Hippocampal formation (tissue), 2 donors: ENCODE measurements at places on chromosomes 4 and X.

- DNase-seq: no peak
These were observed 48.2 kb downstream of the THAP9 start for GRCh38 chr4:82948647-82949204.

DNA sequence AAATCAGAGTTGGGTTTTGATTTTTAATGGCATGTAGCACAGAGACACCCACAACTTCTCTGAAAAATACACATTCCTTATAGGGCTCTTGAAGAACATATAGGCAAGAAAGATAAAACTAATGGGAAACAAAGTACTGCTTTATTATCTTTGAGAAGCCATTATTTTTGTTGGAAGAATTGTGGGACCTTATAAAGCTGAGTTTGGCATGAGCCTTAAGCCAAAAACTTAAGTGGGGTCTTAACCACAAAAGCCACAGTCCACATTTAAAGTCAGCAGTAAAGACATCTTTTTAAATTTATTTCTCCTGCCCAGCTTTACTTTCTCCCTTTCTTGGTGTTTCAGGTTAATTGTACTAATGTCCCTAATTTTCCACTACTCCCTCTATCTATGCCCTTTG lies 1297.3 kb downstream of the C4orf33 start:
- no peak for DNase-seq

- DNase-seq: no peak
These were observed 26.0 kb upstream of the SLC25A5 start for GRCh38 chrX:119442286-119442685.

DNA sequence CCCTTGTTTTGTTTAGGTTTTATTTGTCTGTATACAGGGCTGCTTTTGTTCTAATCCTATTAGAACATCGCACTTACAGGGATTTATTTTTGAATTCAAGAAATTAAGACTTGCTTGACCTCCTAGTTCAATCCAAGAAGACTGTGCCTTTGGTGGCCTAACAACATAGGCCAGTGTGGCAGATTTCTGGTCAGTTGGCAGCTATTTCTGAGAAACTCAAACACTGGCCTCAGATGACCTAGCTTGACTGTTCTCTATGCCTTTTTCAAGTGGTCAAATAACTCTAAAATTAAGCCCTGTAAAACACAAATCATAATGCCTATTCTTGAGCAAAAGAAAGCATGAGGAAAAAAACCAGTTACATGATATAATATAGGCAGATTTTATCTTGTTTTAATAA lies 89.3 kb upstream of the GPR34 start:
- no peak for DNase-seq

GRCh38 chrX:15146515-15146914 lies 123.4 kb downstream of the ASB9 start:
- DNase-seq: no peak

GRCh38 chr4:2598511-2599303 lies 62.3 kb downstream of the FAM193A start:
- DNase-seq: no peak

- DNase-seq: no peak
These were observed 1.4 kb upstream of the RHOH start for GRCh38 chr4:40195182-40196177.

DNA sequence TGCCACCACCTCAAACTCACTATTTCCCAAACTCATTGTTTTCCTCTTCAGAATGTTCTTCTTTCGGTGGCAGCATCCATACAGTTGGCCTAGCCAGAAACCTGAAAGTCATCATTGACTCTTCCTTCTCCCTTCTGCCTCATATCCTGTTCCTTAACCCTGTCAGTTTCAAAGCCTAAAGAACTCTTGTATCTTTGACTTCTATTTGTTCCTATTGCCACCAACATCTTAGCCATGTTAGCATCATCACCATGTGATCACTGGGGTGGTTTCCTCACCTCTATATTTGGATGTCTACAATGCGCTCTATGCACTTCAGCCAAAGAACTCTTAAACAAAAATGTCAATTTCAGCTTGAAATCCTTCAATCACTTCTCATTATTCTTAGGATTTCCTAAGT lies 29.0 kb downstream of the DDX60L start:
- no peak for DNase-seq

- no peak for DNase-seq
These were observed 607.8 kb upstream of the HS3ST1 start for GRCh38 chr4:12036450-12036849.

DNA sequence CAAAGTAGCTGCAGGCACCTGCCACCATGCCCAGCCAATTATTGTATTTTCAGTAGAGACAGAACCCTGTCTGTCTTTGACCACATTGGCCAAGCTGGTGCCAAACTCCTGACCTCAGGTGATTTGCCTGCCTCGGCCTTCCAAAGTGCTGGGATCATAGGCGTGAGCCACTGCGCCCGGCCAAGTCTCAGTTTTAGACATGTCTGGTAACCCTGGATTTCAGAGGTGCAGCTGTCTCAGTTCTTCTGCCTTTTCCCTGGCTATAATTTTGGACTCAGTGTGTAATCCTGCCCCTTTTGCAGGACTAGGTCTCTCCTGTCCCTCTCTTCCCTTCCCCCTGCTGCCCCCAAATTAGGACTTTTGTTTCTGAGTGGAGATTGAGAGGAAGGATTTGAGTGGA lies 46.6 kb downstream of the FAM193A start:
- DNase-seq: no peak

DNA sequence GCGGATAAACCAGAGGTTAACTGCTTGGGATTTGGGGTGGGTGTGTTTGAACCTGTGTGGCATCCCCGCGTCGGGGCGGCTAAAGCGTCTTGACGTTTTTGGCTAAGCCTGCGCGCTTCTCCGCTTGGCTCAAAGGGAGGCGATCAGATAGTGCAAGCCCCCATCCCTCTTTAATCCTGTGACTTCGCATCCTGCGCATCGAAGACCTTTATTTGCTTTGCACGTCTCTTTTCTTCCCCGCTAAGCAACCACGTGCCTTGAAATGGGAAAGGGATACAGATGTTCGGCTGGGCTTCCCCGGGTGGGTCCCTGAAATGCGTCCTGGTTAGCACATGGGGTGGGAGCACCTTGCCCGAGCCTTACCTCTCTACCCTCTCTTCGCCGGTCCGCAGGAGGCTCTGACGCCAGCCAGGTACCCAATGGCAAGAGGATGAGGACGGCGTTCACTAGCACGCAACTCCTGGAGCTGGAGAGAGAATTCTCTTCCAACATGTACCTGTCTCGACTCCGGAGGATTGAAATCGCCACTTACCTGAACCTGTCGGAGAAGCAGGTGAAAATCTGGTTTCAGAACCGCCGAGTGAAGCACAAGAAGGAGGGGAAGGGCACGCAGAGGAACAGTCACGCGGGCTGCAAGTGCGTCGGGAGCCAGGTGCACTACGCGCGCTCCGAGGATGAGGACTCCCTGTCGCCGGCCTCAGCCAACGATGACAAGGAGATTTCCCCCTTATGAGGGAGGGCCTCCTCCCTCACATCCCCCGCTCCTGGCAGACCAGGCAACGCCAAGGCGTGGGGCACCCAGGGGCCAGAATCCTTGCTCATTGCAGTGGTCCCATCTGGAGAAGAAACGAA lies 1.5 kb downstream of the GSX2 start:
- DNase-seq: no peak

DNA sequence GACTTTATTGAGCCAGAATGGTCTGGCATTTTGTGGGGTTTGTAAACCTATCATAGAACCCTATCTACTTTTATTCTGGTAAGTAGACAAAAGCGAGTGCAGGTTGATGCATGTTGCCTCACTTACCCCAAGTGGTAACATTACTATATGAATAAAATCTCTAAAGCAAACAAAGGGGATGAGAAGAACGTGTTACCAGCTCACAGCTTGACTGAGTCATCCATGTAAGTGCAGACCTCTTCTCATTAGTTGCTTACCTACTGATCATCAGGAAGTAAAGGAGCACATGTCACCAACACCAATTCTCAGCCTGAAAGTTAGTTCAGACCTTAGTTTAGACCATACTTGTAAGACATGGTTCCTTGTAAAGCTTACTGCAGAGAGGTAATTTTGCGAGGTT lies 1328.3 kb downstream of the C4orf33 start:
- DNase-seq: no peak

DNA sequence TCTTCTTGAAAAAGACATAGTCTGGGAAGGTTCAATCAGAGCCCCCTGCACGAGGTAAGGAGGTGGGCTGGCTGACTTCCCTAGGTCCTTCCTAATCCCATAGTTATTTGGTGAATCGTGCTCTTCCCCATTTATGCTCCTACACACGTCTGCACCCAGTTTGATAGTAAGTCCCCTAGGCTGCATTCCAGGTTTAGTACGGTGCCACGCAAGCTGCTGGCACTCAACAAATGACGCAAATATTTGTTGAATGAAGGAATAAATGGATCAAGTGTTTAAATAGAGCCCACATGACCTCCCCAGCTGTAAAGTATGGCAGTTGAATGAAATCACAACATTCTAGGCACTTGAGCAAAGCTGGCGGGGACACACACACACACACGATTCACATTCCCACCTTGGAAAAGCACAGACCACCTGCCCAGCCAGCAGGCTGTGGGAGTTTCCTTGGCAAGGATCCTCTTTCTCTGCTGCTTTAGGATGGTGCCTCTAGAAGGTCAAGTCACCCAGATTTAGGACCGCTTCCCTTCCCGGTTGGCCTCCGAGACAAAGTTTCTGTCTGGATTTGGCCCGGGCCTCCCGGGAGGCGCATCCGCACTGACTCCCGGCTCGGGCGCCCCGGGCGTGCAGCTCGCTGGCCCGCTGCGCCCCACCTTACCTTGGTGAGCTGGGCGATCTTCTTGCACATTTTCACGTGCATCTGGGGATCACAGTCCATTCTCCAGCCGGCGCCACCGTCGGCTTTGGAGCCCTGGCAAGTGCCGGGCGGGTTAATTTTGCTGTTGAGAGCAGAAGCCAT lies 721 bp downstream of the FAM184B start:
- DNase-seq: no peak
